ENCODE measurements at places on chromosomes 4 and X.

DNA sequence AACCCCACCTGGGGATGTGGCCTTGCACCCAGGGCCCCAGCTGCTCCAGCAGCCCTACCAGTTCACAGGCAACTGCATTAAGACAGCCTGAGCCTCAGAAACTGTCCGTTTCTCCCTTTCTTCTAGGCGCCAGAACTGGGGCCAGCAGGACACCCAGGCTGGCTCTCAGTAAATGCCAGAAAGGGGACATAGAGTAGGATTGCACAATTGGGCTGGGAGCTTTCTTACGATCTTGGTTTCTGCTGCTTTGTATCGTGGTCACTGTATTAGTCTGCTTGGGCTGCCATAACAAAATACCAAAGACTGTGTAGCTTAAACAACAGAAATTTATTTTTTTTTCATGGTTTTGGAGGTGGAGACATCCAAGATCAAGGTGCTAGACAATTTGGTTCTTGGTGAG, 48.4 kb downstream of the NALF2 start:
- no peak for DNase-seq

GRCh38 chr4:169275180-169275579, 4.4 kb upstream of the SH3RF1 start:
- no peak for DNase-seq

DNA sequence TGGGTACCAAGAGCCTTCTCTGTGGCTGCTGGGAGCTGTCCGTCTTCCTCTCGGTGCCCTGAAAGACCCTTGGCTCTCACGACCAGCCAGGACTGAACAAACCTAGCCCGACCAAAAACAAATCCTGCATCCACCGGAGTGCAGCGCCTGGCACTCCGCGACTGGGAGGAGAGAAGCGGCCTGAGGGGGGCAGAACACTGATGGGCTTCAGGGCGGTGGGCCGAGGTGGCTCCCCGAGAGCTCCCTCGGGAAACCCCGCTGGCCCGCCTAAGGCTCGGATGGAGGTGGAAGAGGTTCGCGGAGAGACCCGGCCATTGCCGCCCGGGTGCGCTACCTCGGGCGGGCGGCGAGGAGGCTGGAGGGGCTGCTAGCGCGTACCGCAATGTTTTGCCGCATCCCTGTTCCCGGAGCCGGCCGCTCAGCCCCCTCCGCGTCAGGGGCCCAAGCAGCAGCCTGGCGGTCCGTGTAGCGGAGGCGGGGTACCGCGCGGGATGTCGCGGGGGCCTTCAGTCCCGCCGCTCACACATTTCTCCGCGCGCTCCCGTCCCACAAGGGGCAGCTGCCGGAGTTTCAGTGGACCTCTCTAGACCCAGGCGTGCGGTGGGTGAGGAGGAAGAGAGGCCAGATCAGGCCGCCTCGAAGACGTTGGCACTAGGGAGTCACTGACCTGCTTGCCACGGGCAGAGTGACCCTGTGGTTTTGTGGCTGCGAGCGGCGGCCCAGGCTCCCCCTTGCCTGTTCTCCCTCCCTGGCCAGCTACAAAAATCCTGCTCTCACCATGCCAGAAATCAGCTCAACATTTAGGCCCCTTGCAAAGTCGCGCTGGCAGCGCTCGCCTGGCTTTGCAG, 2.2 kb downstream of the SLITRK4 start:
- DNase-seq, result peak; percentile 15

DNA sequence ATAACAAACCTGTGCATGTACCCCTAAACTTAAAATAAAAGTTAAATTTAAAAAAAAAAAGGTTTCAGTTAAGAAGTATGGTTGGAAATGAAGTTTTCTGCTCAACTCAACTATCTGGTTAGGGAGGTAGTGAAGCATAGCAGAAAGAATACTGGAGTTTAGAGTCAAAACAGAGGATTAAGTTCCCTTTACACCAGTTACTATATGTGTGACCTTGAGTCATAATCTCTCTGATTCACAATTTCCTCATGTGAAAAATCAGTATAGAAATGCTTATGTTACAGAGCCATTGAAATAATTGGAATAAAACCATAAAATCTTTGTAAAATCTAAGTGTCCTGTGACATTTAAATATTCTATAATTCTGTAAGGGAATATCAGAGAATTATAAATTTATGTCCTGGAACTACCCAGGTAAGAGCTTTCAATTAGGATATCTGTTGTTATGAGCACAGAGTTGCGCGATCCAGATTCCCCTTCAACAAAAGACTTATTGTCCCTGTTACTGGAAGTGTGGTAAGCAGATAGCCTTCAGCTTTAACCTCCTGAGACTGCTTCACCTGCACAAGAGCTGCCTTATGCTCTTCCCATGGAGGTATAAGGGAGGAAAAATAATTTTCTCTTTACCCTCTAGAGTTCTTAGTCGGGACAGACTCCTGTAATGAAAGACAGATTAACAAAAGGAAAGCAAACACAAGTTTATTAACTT, 203.8 kb upstream of the NRK start:
- DNase-seq, result no peak

DNA sequence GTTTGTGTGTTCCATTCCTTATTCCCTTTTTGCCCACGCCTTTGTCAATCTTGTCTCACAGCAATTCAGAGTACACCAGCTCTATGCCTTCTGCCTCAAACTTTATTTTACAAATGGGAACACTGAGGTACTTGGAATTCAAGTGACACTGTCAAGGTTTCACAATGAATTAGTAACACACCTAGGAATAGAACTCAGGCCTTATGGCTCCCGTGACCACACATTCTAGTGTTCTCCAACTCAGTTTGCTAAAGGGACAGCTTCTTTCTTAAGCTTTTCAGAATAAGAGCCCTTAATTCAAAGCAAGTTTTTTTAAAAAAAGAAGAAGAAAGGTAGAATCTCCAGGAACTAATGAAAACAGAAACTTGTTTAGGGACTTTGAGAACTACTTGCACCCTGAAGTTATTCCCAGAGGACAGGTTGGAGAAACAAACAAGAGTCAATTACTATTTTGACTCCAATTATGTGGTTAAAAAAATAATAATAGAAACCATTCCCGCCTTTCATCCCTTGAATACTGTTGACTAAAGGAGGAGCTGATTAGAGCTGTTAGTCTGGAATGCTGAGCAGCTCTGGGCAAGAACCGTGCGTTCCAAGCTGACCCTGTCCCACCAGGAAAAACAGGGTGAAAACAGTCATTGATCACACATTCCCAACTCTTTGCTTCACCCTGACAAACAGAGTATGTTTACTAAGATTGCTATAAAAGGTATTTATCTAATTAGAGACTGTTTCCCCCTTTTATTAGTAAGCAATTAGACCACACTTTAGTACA, 408.8 kb upstream of the CNKSR2 start:
- DNase-seq, result peak; percentile 14

- DNase-seq, result no peak
Observed at GRCh38 chrX:2933125-2933900, 4.2 kb upstream of the ARSD start.

- DNase-seq, result no peak
Observed at GRCh38 chr4:54400188-54400587, 171.1 kb downstream of the PDGFRA start.

- DNase-seq, result no peak
Observed at GRCh38 chr4:10781805-10782204, 97.2 kb upstream of the CLNK start.

DNA sequence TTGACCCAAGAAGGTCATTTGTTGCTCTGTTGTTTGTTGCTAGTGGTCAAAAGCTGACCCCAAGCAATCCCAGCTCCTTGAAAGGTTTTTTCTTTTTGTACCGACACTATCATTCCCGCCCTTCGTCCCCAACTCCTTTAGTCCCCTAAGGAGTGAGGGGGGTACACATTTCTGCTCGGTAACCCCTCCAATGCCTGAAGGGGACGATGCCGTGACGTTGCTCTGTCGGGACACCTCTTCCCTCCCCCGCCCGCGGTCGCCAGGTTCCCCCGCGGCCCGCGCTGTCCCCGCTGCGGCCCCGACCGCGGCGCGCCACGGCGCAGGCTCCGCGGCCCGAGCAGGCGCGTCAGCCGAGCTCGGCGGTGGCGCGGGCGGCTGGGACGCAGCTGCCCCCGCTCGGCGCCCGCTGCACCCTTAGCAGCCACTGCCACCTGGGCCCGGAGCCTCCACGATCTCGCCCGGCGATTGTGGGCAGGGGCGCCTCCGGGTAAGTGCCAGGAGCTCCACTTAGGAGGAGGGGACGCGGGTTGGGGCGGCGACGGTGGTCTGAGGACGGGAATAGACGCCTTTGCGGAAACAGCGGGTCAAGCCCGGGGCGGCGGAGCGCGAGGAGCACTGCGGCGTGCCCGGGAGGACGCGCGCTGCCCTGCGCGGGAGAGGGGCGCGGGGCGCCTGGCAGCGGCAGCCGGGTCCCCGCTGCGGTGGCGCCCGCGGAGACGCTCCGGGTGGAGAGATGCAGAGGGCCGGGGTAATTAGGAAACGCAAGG, at the start of gene GLRB:
Gene GLRB (plus strand): TSS at position 340 of the 767 bp plus-strand sequence. CDS start 1,875 bp downstream, outside the sequence.
- no peak for DNase-seq

DNA sequence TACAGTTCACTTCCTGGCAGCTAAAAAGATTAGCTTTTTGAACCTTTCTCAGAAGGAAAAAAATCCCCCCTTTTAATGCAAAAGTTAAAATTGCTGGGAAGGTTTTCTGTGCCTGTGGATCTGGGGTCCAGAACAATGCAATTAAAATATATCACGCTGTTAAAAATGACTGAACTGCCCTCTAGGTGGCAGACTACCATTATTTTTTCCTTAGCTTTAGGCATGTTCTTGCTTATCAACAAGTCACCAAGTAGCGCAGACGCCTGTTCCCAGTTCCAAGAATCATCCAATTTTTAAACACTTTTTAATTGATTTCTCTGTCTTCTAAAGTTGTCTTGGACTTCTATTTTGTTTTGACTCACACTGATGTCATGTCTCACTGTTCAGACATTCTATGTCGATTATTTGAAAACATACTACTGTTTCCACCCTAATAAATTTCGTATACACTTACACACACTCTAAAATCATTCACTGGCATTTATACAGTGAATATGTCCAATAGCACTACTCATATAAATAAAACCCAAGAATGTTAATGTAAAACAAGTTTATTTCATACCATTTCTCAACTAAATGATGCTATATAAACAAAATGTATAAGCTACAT, 661.6 kb downstream of the RAPGEF2 start:
- DNase-seq, result no peak

GRCh38 chr4:78552389-78553042, 946 bp downstream of the ANXA3 start:
- no peak for DNase-seq

- DNase-seq, result no peak
Observed at GRCh38 chr4:64144994-64145393, 264.3 kb downstream of the TECRL start.

- DNase-seq, result no peak
Observed at GRCh38 chr4:78149751-78150542, 92.8 kb downstream of the FRAS1 start.

GRCh38 chr4:137000432-137000831, 531.9 kb downstream of the PCDH18 start:
- no peak for DNase-seq

GRCh38 chr4:183960046-183960420, 54.9 kb downstream of the STOX2 start:
- no peak for DNase-seq

DNA sequence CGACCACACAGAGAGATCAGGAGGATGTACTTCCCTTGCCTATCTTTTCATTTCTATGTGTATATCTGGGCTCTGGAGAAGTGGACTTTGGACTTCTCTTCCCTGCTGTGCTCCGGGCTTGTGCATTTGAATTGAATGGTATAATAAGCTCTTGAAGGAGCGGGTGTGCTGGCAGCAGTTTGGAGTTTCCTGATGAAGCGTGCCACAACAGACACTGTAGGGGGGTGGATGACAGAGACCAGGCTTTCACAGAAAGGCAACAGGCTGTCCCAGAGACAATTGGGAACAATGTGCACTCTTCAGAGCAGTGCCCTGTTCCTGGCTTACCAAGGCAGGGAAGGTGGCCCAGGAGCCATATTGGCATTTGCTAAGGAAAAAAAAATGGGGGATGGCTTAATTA, 170.1 kb downstream of the FRMPD4 start:
- DNase-seq, result no peak

- DNase-seq, result no peak
Observed at GRCh38 chrX:150063674-150064073, 125.4 kb upstream of the EOLA2 start.

DNA sequence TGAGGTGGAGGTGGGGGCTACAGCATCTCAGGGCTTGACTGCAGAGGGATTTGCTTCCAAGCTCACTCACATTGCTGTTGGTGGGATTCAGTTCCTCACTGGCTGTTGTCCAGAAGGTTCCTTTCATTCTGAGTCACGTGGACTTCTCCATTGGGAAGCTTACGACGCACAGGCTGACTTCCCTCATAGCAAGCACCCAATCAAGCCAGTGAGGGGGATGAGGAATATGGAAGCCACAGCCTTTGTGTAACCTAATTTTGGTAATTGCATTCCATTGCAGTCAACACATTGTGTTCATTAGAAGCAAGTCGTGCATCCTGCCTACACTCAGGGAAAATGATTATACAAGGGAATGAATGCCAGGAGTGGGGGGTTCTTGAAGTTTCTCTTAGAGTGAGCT, 32.7 kb upstream of the MXRA5 start:
- no peak for DNase-seq

DNA sequence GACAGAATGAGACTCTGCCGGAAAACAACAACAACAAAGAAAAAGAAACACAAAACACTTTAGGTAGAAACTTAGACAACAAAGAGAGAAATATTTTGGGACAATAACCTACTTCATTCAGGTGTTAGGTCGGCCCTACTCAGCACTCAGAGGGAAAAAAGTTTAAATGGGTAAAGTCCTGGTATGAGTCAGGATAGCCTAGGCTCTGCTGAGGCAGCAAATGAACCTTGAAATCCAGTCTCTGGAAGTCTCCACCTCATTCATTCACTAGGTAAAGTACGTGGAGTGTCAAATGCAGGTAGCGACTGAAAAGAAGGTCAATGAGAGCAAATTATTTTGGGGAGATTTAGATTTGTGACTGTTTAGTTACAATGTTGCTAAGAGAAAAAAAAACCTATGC, 127.4 kb downstream of the FHDC1 start:
- no peak for DNase-seq

GRCh38 chr4:70954032-70954431, 39.4 kb upstream of the DCK start:
- DNase-seq, result no peak

DNA sequence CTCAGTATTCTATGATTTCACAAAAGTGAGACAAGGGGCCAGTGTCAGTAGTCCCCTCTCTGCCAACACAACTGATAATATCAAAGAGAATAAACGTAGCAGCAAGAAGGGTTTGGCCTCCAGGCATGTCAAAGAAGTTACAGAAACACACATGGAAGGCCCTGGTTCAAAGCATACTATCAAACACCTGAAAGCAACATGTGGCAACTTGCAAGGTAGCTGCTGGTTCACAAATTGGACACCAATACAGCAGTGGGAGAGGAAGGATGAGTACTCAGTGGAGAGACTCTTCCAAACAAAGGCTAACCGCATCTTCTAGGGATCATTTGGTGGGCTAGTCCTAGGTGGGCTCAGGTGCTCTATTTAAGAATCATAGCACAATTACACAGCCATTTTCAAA, 74.9 kb upstream of the MAOA start:
- DNase-seq, result no peak

- no peak for DNase-seq
Observed at GRCh38 chr4:90824266-90825150, 697.3 kb downstream of the CCSER1 start.

- no peak for DNase-seq
Observed at GRCh38 chrX:118420462-118420861, 74.6 kb downstream of the WDR44 start.
